ENCODE measurements at places on chromosomes 7 and 10.
A peak's percentile ranks its signal among the peaks of the same experiment; 100 is the strongest.

DNA sequence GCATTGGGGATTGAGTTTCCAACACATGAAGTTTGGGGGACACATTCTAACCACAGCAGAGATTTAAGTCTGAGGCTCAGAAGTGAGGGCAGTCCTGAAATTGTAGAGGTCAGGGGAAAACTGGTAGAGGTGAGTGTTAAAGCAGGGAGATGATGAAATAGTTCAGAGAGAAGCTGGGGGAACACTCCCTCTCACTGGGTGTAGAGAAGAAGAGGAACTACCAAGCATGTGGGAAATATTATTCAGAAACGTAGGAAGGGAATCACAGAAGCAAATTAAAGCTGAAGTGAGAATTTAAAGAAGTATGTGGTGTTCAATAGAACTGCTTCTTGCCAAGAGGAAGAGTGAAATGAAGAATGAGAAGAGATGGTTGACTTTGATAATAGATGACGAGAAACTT, 121.5 kb upstream of the FAM3C start:
- no peak for DNase-seq

- DNase-seq = no peak
These were observed 378.8 kb upstream of the C7orf33 start for GRCh38 chr7:148211740-148212151.

DNA sequence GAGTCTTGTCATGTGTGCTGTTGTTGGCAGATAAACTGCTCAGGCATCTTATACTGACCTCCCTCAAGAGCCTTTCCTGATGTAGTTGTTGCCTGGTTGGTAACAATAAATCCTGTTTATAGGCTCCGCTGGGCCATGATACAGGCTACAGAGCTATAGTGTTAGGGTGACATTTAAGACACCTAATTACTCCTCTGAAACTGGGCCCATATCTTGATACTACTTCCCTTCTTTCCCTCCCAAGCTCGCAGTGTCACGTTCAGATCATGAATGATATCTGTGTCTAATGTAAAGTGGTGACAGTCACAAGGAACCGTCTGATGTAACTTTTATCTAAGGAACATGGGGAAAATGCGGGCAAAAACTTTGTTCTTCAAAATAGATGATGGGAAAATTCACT, 35.4 kb downstream of the CROT start:
- DNase-seq = no peak

DNA sequence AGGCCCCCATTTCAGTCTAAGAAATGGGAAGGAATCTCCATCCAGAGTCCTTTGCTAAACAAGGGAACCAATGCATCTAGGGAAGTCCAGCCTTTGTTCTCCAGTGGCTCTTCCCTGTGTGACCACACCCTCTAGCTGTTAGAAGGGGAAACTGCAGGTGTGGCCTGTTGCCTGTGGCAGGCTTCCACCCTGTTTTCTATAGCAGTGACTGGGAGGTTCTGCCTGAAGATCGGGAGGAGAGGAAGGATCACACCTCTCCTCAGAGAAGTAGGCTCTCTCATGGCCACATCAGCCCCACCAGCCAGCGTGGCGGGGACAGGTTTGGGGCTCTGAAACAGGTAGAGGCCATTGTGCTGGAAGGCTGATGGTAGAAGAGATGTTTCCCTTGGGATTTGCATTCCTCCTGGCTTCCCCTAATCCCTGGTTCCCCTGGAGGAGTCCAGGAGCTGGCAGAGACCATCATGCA, 47.7 kb upstream of the TRIM8 start:
- no peak for DNase-seq

DNA sequence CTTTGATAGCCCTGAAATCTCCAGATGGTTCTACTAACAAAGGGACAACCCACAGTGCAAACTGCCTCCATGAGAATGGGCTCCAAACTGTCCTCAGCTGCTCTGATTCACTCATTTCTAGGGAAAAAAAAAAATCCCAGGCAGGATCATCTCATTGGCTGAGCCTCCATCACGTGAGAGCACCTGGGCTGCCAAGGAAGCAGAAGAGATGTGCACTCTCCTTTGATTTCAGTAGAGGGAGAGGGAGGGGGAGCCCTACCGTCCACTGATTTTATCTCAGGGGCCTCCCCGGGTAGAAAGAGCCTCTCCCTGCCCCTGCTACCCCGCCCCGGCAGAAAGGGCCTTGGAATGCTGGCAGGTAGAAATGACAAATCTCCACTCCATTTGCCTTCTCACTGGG, 725.4 kb downstream of the PHTF2 start:
- no peak for DNase-seq

DNA sequence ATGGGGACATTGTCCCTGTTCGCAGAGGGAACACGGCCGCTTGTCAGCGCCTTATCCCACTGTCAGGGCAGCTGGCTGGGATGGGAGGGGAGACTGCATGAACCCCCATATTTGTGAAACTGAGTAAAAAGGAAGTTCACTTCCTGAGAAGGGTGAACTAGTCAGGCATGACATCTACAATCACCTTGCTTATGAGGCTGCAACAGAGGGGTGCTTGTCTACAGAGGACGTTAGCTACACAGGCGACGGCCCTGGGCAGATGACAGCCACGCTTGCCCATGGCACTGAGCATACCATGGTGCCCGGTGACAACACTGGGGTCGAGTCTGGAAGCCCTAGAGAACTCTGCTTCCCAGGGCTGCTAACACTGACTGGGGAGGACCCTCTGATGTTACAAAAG, 46.0 kb upstream of the KDM7A start:
- no peak for DNase-seq

DNA sequence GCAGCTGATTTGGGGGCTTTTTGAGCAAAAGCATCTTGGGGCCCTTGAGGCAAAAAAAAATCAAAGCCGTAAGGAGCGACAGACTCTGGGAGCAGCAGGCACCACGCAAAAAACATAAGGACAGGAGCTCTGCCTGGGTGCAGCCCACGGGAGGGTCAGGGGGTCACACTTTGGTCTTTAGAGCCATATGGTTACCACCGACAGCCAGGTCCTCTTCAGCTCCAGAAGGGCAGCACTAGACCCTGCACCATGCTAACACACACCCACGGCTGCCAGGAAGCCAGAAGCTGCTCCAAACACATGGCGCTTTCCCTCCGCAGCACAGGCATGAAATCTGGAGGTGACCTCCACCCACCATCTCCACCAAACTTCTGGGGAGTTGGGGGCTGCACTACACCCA, 47.1 kb downstream of the RSU1 start:
- DNase-seq = no peak

DNA sequence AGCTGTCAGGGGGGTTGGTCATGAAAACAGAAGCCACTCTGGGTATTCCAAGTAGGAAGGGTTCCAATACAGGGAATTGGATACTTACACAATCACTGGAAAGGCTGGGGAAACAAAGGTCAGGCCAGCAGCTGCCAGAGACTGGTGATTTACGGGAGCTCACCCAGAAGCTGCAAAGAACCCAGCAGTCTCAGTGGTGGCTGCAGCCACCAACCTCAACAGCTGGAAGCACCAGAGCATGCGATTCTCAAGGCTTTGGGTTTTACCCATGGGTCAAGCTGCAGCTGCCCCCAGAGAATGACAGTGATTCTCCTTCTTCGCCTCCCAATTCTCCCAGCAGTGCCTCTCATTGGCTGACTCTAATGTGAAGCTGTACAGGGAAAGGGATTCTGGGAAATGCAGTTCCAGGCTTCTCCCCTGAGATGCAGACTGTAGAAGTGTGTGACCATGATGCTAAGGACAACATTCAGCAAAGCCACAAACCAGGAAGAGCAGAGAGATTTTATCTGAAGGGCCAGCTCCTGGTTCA, 107.2 kb upstream of the TCF7L2 start:
- DNase-seq = no peak

DNA sequence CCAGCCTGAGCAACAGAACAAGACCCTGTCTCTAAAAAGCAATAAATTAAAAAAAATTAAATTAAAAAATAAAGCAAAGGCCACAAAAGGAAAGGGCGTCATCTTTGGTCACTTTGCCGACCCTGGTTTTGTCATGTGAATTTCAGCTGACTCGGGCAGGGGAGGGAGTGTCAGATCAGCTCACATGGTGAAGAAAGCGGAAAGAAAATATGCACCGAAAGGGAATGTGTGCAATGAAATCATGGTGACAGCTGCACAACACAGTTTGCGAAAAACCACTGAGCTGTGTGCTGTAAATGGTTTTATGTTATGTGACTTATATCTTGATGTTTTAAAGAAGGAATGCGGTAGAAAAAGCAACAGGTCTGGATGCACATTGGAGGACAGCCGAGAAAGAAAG, 39.8 kb downstream of the RCC1L start:
- no peak for DNase-seq

GRCh38 chr10:17038627-17039026, 91.0 kb downstream of the CUBN start:
- no peak for DNase-seq

DNA sequence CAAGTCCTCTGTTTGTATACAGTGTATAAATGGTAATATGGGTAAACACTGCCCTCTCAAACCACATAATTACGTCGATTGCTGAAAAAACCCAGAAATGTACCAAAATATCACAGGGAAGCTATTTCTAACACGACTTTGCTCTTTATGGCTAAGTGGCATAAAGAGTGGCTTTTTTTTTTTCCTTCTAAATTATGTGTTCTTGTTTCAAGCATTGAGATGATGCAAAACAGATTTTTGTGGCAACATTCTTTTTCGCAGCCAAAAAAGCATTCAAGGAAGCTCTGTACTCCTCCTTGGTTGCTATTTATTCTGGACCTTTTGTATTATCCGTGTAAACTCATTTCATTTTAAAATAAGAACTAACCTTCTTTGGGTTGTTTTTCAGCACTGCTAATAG, 138.9 kb downstream of the VTI1A start:
- DNase-seq = no peak

DNA sequence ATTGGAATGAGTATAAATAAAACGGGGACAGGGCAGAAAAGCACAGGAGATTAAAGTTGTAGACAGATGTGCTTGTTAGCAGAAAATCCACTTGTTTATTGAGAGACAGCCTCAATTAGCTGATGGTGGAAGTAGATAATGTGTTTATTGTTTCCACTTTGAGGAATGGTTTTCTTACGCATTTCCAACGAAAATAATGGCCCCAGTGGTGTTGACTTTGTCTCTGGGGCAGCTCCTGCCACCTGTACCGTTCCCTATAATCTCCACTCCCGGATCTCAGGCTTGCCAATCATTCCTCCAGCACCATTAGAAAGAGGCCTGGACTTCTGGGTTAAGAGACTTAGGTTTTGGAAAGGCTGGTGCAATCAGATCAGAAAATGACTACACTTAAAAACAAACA, 638.7 kb downstream of the PARD3 start:
- no peak for DNase-seq

GRCh38 chr7:38191791-38192190, 13.7 kb downstream of the STARD3NL start:
- no peak for DNase-seq

GRCh38 chr10:44755481-44755880, 155.7 kb upstream of the TMEM72 start:
- no peak for DNase-seq

DNA sequence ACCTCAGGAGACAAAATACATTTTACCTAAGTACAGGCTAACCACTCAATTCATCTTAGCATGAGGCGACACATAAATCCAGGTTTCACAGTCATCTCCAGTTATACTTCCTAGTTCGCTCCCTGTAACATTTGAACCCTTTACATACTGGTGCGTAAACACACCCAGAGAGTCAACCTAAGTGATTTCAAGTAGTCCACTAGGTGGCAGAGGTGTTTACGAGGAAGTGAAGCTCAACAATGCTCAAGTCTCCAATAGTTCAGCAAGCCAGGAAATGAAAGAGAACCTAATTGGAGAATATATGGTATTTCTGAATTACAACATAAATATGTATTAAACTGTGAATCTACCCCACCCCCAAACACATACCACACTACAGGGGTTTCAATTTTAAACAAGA, 76.3 kb upstream of the ABCB5 start:
- DNase-seq = no peak

GRCh38 chr10:127971963-127972615, 65.2 kb downstream of the PTPRE start:
- DNase-seq = no peak

GRCh38 chr10:77041636-77042258, 595.9 kb downstream of the KCNMA1 start:
- peak; percentile 17 for DNase-seq

- DNase-seq = no peak
These were observed 307.4 kb upstream of the SEMA3C start for GRCh38 chr7:81226234-81226633.

- DNase-seq = no peak
These were observed 212.8 kb downstream of the PTN start for GRCh38 chr7:137130751-137131158.

GRCh38 chr7:107170051-107170915, 1.5 kb downstream of the HBP1 start:
- no peak for DNase-seq

GRCh38 chr10:34116681-34117271, 698.3 kb downstream of the PARD3 start:
- no peak for DNase-seq

DNA sequence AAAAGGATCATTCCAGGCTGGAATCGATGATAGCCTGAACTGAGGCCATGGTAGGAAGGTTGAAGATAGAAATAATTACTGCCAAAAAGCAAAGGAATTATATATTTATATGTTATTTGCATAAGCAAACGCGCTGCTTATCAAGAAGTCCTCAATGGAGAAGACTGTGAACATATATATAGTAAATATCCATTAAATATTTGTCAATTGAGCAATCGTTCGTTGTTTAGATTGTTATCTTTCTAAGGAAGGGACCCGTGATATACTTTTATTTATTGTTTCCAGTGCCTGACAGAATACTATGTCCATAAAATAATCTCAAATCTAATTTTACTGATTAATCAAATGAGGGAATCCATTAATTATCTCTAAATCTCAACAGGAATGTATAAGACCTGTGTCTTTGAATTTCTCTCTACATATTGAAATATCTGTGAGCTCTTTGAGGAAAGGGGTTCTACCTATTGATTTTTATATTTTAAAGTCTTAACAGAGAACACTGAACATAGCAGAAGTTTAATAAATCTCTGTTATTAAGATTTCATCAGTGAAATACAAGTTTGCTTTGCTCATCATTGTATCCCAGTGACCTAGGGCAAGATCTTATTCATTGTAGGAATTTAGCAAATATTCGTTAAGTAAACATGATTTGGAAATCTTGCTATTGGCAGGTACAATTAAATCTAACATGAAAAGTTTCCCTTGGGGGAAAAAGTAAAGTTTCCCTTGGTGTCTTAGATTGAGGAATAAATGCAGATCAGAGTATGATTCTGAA, 12.0 kb upstream of the HERC4 start:
- DNase-seq = no peak

- peak; percentile 14 for DNase-seq
These were observed 43.2 kb downstream of the DPYSL4 start for GRCh38 chr10:132229834-132230556.

- DNase-seq = no peak
These were observed 12.6 kb downstream of the GPR146 start for GRCh38 chr7:1056785-1057410.

Measured in activated gamma-delta T cell treated with Interleukin-2 at 50 U/mL for 16 hours (primary cell).